Mesothelial cell of epicardium (in vitro differentiated cells): ENCODE measurements at places on chromosomes 6 and 20. TPM values are rescaled to one million over a fixed set of nuclear protein-coding genes. Genes with fewer than 3 reads are reported as not detected.

The MRAP2 gene
- total RNA-seq: 2.0 to 2.7 TPM (median 2.1 TPM) in 3 replicates

The WFDC12 gene
- total RNA-seq: not detected in 3 replicates

DNA sequence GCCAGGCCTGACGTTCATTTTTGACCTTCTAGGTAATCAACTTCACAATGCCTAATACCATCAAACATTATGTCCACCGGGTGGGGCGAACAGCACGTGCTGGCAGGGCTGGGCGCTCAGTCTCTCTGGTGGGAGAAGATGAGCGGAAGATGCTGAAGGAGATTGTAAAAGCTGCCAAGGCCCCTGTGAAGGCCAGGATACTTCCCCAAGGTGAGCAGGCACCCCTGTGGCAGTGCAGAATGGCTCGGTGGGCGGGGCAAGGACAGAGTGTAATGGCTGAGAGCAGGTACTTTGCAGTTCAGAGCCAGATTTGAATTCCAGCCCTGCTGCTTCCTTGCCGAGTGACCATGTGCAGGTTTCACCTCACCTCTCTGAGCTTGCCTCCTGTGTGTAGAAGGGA lies 17.1 kb downstream of the DDX27 start:
- peaks cover 47% of the 10 kb centered on the region for H3K36me3 ChIP-seq
- DNase-seq: no peak
- H3K27me3 ChIP-seq: no peaks in the 10 kb centered on the region
- peaks cover 2% of the 10 kb centered on the region for H3K4me1 ChIP-seq

DNA sequence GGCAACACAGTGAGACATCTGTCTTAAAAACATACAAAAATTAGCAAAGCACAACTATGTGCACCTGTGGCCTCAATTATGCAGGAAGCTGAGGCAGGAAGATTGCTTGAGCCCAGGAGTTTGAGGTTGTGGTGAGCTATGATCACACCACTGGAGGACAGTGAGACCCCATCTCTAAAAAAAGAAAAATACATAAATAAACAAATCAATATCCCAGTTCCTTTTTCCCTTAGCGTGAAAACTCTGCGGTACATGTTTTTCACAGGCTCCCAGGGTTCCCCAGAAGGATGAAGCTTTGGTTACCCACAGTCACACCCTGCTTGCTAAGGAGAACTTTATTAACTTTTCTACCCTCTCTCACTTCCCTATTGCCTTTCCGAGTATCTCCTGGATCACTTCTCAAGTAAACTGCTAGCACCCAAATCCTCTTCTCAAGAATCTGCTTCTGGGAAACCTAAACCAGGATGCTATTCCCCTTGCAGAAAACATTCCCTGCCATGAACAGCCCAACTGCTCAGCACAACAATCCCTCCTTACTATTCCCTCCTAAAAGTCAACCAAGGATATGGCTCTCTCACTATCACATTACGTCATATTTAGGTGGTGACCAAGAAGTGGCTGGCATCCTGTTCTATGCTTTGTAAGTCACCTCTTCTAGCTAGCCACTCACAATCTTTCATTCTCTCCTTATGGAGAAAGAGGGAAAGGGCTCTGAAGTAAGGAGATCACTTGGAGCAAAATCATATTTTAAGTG lies 122.4 kb downstream of the IPCEF1 start:
- DNase-seq: no peak
- no peaks in the 10 kb centered on the region for H3K4me1 ChIP-seq
- H3K27ac ChIP-seq: no peak overlapping the region
- H3K36me3 ChIP-seq: no peaks in the 10 kb centered on the region
- H3K4me3 ChIP-seq: no peak overlapping the region

DNA sequence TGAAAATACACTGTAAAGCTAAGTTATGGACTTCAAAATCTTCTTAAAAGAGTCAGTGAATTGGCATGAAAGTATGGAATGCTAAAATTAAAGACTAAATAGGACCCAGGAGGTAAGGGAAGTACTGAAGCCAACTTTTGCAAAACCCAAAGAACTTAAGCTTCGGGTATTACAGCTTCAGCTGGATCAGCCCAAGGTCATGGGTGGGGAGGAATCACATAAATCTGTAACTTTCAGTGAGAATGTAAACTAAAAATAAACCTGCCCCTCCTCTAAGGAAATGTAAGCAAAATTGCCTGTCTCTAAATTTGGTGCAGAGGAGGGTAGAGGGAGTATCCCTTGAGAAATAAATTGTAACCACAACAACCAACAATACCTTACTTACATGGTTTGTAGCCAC lies 4.4 kb upstream of the MUC21 start:
- no peak overlapping the region for H3K27ac ChIP-seq
- H3K4me3 ChIP-seq: no peak overlapping the region
- H3K27me3 ChIP-seq: no peaks in the 10 kb centered on the region
- no peaks in the 10 kb centered on the region for H3K36me3 ChIP-seq
- H3K4me1 ChIP-seq: peaks cover 24% of the 10 kb centered on the region
